Activated CD8-positive, alpha-beta memory T cell treated with anti-CD3 and anti-CD28 coated beads, Interleukin-2, amount 10 ng/mL, durations not matched to agents 7 days and 5 days (primary cell): ENCODE measurements at places on chromosomes 2 and 18. TPM values are rescaled to one million over a fixed set of nuclear protein-coding genes. Genes with fewer than 3 reads are reported as not detected.

The SRD5A2 gene
- total RNA-seq = not detected

The OTOS gene
- total RNA-seq = not detected

The C2orf80 gene
- not detected for total RNA-seq

The MARCHF7 gene
- total RNA-seq = 80.7 TPM

The SIGLEC15 gene
- not detected for total RNA-seq

The EFEMP1 gene
- total RNA-seq = not detected
